Activated CD8-positive, alpha-beta memory T cell treated with anti-CD3 and anti-CD28 coated beads for 1 hour (primary cell): ENCODE measurements at places on chromosomes 13 and 19.

- DNase-seq = no peak
Observed at GRCh38 chr19:49555600-49556411, 24.6 kb downstream of the NOSIP start.

DNA sequence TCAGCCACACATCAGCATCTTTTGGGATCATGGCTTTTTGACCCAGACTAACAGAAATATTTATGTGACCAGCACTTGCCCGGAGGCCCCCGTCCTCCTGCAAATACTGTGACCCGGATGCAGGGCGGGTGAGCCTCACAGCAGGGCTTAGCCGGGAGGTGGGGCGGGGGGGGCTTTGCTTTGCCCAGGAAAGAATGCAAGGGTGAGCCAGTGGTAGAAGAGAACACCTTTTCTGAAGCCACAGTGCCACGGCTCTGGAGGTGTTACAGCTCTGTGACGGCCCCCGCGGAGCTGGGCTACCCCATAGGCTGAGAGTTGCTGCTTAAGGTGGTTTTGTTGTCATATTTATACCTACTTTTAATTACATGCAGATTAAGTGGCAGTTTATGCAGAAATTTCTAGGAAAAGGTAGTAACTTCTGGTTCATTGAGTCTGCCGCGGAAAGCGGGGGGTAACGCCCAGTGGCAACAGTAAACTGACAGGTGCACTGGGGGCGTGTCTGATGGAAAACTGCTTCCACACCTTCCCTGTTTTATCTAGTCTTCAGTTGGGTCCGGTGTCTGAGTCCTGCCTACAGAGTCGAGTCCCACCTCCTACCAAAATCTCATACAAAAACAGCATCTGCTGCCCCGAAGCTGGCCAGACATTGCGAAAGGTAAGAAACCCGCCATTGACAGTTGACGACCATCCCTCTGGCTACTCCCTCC lies 187.9 kb downstream of the TEX29 start:
- no peak for DNase-seq

- no peak for DNase-seq
Observed at GRCh38 chr13:75931116-75931515, 295.0 kb downstream of the LMO7 start.

DNA sequence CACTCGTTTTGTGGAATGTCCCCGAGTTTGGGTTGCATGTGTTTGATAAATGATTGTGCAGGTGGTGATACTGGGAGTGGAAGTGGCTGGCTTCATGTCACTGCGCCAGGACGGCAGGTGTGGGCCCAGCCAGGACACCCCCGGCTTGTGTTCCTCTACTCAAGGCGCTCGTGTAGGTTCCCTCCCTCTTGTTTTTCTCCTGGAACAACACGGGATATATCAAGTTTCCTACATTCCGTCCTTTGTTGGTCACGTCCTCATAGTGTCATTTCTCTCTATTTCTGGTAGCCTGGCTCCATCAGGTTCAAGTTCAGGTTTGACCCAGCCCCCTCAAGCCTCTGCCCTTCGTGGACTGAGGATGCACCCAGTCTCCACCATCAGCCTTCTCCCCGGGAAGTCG lies 16.3 kb downstream of the IL17D start:
- DNase-seq = no peak

GRCh38 chr19:48897181-48897580 lies 1.4 kb downstream of the TULP2 start:
- no peak for DNase-seq

DNA sequence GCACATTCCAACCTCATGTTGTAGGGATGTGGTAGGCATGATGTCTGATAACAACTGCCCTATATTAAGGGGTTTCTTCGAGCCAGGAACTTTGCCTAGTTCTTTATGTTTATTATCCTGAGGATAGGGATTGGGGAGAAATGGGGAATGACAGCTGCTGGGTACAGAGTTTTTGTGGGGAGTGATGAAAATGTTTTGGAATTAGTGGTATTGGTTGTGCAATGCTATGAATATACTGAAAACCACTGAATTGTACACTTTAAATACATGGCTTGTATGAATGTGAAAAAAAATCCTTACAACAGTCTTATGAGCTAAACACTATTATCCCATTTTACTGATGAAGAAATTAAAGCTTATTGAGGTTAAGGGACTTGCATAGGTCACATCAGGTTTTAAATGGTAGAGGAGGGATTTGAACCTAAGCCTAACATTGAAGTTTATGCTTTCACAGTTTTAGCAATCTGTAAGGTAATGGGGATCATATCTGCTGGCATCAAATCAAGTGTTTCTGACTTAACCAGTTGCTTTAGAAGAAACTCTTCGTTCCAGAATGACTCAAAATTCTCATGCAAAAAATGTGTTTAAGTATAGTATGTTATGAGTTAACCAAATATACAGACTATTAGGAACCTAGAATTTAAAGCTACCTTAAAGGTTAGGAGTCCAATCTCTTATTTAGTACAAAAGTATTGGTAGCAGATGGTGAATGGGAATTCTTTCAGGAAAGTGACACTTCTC lies 61.4 kb downstream of the ERCC5 start:
- no peak for DNase-seq

DNA sequence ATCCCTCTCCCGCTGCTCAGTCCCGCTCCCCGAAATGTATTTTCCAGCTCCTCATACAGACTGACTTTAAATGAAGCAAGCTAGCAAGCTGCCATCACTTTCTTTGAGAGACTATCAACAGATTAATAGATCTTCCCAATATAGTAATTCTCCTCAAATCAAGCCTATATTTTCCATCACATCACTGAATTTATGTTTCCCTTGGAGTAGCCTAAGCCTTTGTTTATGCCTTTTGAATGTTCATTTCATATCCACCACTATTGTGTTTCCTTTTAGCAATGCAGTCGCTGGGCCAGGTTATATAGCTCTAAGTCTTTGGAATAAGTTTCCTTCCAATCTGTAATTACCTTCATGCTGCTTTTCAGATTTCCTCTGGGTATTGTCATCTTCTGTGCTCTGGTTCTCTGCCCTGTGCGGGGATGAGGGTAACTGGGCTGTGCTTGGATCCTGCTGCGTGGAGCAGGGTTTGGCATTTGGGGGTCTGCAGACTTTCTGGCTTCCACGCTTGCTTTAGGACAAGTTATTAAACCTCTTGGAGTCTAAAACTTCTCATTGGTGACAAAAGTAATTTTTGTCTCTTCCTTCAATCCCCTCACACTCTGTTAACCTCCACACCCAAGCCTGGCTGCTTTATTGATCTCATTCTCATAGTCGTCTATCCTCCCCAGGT lies 256.9 kb downstream of the DLEU7 start:
- DNase-seq = no peak

DNA sequence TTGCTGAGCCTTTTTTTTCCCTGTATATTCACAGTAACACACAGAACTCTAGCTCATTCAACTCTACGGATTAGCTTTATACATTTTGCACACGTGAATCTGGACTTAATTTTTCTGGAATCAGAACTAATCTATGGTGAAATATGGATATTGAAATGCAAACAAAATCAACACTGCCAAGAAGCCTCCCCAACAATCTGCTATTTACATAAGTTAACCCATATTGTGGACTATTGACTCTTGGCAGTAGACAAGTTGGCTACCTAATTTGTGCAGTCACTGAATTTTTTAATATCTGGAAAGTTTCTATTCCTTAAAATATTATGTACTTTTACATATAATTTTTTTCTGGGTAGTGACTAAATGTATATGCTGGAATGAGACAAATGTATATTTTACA lies 815.4 kb downstream of the PCDH17 start:
- no peak for DNase-seq

DNA sequence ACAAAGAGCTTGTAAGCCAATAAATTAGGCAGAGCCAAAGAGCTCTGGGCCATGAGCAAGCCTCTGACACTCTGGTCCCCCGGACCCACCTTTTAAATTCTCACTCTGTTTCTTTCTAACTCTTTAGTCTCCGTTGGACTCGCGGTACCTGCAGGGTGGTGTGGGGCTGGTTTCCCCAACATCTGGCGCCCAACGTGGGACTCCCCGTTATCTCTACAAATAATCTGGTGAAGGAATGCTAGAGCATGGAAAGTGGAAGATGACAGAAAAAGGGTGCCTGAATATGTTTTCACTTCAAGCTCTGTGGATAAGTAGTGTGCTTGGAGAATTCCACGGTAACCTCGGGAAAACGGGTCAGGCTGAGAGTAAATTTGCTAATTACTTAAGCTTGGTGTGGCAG lies 36.5 kb upstream of the CYP2B6 start:
- no peak for DNase-seq

DNA sequence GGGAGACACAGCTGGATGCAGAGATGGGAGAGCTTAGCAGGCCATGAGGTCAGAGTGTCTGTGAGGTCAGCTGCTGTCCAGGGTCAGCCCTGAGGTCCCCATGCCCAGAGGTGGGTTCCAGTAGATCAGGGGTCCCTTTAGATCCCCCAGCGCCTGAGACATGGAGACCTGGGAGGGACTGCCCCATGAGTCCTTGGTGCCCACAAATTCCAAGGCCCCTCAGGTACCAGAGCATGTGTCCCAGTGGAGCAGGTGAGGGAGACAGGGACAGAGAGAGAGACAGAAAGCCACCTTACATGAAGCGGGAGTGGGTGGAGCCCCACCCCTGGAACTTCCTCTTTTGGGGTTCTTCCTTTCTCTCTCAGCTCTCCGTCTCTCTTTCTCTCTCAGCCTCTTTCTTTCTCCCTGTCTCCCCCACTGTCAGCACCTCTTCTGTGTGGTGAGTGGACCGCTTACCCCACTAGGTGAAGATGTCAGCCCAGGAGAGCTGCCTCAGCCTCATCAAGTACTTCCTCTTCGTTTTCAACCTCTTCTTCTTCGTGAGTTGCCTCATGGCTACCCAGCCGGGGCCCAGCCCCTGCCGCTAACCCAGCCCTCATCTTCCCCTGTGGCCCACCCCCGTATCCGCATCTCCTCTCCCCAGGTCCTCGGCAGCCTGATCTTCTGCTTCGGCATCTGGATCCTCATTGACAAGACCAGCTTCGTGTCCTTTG lies at the start of gene CD37:
CD37 (plus strand) TSS at position 336 of the 713 bp plus-strand sequence; CDS start at position 471, 135 bp downstream.
- DNase-seq = peak; percentile 45

- no peak for DNase-seq
Observed at GRCh38 chr19:18657590-18658365, 20.9 kb downstream of the KLHL26 start.

- DNase-seq = no peak
Observed at GRCh38 chr19:39424934-39425333, 10.8 kb downstream of the RPS16 start.

DNA sequence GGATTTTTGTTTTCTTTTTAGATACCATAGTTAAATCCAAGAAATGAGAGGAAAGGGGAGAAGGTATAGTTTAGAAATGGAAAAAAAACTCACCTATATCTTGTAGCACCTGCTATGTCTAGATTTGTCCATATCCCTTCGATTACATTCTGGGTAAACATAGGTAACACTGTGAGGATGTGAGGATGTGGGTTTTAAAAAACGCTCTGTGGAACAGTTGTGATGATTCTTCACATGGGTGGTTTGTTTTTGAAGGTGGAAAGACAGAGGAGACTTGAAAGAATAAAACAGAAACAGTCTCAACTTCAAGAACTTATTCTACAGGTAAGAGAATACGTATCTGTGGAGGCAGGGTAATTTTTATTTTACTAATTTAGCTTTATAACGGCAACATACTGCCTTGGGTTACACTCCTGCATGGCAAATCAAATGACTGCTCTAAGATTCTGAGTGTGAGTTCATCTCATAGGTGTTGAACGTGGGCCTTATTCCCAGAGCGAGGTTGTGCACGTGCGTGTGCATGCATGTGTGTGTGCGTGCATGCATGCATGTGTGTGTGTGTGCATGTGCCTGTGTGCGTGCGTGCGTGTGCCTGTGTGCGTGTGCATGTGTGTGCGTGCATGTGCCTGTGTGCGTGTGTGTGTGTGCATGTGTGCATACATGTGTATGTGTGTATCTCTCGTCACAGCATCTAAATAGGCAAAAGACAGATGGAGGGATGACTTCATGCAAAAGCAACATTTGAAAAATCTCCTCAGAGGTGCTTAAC lies 23.5 kb downstream of the ATP4B start:
- DNase-seq = no peak

- DNase-seq = no peak
Observed at GRCh38 chr13:42110410-42111155, 62.1 kb downstream of the DGKH start.

- DNase-seq = no peak
Observed at GRCh38 chr13:105660561-105660960, 874.9 kb downstream of the EFNB2 start.

DNA sequence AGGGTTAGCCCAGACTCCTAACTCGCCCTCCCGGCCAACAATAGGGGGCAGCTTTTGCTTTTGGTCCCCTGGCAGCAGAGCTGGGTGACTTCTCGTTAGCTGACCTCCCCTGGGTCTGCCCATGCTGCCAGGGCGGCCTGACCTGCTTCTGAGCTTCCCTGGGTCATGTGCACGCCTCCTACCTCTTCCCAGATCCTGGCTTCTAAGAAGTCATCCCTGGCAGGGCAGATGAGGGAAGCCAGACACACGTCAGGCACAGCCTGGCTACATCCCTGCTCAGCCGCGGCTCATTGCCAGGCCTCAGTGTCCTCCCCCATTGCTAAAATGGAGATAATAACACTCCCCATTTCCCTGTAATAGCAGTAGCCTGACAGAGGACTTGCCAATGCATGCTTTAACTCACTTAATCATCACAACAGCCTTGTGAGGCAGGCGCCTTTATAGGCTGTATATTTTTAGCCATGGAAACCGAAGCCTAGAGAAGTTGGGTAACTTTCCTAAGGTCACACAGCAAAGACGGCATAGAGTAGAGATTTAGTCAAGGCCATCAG lies 2.1 kb downstream of the KCNK6 start:
- no peak for DNase-seq

GRCh38 chr13:100544866-100545683 lies 43.5 kb downstream of the GGACT start:
- DNase-seq = no peak

DNA sequence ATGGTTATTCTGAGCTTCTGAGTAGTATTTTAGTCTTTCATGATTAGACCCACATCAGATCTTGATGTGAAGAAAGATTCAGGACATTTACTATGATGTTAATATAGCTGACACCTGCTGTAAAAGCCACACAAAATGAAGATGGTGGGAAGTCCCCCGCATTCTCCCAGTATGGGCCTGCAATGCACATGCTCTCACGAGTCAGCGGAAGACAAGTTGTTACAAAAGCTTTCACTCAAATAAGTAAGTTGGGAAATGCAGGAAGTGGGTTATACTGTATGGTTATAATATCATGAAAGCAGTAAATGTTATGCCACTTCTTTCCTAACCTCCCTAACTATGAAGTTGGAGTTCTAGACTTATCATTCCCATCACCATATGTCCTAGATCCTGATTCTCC lies 171.9 kb downstream of the KLF5 start:
- no peak for DNase-seq

GRCh38 chr13:34172048-34172447 lies 354.1 kb downstream of the RFC3 start:
- DNase-seq = no peak

GRCh38 chr13:40984668-40985366 lies 34.3 kb downstream of the ELF1 start:
- no peak for DNase-seq

- no peak for DNase-seq
Observed at GRCh38 chr13:36450534-36450933, 18.2 kb downstream of the CCNA1 start.

DNA sequence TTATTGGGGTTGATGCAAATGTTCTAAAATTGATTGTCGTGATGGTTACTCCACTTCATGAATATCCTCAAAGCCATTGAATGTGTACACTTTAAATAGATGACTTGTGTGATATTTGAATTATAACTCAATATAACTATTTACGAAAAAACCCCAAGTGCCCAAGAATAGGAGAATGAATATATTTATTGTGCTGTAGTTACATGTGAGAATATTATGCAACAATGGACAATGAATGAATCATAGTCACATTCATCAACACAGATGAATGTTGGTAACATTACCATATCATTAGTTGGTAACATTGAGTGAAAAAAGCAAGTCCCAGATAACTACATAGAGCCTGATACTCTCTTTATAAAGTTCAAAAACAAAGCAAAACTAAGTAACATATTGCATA lies 127.8 kb upstream of the UBL3 start:
- DNase-seq = no peak
